ENCODE measurements at places on chromosomes 13 and 19. TPM values are rescaled to one million over a fixed set of nuclear protein-coding genes. Genes with fewer than 3 reads are reported as not detected.

The KIR2DL1 gene
- not detected for total RNA-seq

The TMEM255B gene
- 7.7 TPM for total RNA-seq

- no peak for DNase-seq
- H3K27ac ChIP-seq, result no peak overlapping the region
- H3K27me3 ChIP-seq, result no peaks in the 10 kb centered on the region
- H3K4me1 ChIP-seq, result peaks cover 21% of the 10 kb centered on the region
- peaks cover 40% of the 10 kb centered on the region for H3K36me3 ChIP-seq
- no peak overlapping the region for H3K4me3 ChIP-seq
Measured at GRCh38 chr19:57305056-57305455, 15.2 kb upstream of the ZNF543 start.

- no peak overlapping the region for H3K4me3 ChIP-seq
- no peak for DNase-seq
- H3K36me3 ChIP-seq, result no peaks in the 10 kb centered on the region
Measured at GRCh38 chr13:74907788-74908187, 574.2 kb downstream of the TBC1D4 start.

Data from left ventricle myocardium inferior (tissue), 1 donor.